ENCODE measurements at places on chromosomes 16 and 17.
A peak's percentile ranks its signal among the peaks of the same experiment; 100 is the strongest.

DNA sequence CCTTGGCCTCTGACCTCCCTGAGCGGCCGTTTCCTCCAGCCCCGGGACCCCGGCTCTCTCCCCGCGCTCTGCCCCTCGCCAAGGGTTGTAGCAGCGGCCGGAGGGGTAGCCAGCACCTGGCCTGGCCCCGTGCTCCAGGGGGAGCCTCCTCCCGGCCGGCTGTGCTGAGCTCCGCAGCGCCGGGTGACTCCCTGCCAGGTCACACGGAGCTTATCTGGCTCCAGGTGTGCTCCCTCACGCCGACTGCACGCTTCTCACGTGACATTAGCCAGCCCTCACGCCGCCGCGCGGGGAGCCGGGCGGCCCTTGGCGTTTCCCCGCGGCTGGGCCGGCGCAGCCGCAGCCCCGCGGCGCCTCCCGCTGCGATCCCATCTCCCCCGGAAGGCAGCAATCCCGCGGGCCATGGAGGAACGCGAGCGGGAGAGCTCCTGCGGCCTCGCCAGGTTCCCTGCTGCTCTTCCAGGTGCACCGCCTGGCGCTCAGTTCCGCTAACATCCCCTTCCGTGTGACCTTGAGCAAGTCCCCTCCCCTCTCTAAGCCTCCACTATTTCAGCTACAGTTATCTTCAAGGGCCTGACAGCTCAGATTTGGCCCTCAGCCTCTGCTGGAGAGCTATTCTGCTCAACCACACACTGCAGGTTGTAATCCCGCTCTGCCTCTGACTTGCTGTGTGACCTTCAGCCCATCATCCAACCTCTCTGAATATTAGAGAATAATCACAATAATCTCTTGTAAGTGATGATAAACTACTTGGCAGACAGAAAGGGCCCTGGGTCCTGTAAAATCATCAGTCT is 3.4 kb downstream of the MYO18A start:
- DNase-seq: peak; percentile 95

DNA sequence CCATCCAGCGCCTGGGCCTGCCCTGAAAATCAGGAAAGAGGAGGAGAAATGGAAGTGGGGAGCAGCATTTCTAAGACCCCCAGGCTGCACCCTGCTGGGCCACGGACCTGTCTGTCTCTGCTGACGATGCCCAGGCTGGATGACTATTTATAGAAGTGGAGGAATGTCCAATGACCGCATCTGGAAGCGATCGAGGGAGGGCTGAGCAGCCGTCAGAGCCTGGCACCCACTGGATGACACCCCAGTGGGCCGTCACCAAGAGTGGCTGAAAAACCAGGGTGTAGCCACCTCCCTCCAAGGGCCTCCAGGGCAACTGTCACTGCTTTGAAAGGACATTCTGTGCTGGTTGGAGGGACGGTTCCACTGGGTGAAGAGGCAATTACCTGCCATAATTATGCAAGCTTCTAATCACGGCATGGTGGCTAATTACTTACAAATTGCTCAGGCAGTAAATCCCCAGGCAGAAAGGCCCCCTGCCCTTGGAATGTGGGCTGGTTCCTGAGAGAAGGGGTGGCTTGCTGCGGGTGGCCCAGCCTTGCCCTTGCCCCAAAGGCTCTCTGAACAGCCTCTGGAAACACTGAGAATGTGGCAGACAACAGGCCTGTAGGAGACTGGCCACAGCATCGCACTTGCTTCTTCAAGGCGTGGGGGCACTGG is 332.1 kb downstream of the C16orf95 start:
- no peak for DNase-seq

DNA sequence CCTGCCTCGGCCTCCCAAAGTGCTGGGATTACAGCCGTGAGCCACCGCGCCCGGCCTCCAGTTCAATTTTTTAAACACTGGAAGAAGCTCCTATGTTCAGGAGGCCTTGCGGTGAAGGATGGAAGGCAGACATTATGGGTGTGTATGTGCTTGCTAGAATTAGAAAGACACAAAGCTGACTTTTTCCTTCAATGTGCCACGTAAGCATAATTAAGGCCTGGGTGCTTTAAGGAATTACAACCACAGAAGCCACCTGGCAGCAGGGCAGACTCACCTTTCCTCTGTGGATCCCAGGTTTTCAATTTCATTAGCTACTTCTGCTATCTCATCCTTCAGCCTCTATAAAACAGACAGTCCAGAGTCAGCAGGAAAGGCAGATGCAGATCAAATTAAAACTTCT is 74.2 kb downstream of the CYTH1 start:
- no peak for DNase-seq

DNA sequence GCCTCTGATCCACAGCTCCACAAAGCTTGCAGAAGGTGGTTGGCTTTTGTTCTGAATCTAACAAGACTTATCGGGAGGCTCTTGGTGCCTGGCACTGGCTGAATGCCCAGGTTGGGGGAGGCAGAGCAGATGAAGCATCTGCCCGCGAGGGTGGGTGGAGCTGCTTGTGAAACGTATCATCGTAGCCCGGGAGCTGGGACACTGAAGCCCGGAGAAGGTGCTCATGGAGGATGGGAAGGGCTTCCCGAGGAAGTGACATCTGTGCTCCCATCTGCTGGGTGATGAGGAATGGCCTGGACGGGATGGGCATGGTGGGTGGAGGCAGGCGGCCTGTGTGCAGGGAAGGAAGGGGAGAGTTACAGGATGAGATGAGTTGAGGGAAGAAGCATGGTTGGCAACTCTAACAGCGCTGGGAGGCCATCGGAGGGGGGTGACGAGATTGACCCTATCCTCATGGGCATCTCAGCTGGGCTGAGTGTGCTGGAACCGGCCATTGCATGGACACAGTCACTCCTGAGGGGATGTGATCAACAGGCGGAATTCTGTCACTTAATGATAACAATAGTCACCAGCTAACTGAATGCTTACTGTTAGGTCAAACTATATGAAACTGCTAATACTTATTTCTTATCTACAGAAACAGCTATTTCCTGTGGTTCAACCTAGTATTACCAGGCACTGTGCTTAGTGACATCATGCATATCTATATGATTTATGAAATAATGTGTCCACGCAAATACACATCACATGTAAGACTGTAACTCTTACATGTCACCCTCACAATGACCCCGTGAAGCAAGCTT is 102.7 kb downstream of the ABCC6 start:
- peak; percentile 31 for DNase-seq

- no peak for DNase-seq
Observed at GRCh38 chr16:84768061-84768807, 51.6 kb upstream of the CRISPLD2 start.

- no peak for DNase-seq
Observed at GRCh38 chr17:8455665-8456209, 20.1 kb downstream of the NDEL1 start.

DNA sequence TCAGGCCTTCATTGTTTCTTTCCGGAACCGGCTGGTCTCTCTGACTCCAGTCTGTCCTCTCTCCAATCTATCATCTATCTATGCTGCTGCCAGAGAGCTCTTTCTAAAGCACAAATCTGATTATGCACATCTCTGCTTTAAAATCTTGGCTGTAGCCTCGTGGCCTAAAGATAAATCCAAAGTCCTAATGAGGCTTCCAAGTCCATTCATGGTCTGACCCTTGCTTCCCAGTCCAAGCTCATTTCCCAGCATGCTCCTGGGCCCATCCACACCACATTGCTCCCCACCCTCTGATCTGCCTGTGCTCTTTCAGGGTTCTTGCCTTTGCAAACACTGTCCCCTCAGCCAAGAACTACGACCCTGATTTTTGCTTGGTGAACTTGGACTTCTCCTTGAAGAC is 21.5 kb upstream of the PHB1 start:
- no peak for DNase-seq

- no peak for DNase-seq
Observed at GRCh38 chr16:55036371-55036821, 105.7 kb downstream of the IRX5 start.

- DNase-seq: no peak
Observed at GRCh38 chr17:14061666-14062560, 7.4 kb upstream of the COX10 start.

DNA sequence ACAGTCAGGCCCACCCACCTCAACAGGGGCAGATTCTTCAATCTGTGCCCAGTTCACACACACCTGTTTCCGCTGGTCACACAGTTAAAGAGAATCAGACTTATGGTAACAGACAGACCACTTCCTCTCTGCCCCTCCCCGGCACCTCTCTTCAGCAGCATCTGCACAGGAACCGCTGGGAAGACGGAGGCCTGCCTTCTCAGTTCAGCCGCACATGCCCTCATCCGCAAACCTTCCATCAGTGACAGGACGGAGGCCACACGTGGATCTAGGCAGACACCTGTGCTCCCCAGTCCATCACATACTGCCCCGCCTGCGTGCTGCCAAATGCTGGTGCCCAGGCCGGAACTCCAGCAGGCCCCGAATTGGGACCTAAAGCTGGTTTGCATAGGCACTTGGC is 10.3 kb downstream of the PHB1 start:
- DNase-seq: no peak

- no peak for DNase-seq
Observed at GRCh38 chr16:59597269-59597668, 863.2 kb upstream of the GOT2 start.

- DNase-seq: no peak
Observed at GRCh38 chr16:2808181-2808580, 8.9 kb upstream of the PRSS21 start.

- no peak for DNase-seq
Observed at GRCh38 chr17:80860101-80860671, 131.5 kb upstream of the CHMP6 start.

DNA sequence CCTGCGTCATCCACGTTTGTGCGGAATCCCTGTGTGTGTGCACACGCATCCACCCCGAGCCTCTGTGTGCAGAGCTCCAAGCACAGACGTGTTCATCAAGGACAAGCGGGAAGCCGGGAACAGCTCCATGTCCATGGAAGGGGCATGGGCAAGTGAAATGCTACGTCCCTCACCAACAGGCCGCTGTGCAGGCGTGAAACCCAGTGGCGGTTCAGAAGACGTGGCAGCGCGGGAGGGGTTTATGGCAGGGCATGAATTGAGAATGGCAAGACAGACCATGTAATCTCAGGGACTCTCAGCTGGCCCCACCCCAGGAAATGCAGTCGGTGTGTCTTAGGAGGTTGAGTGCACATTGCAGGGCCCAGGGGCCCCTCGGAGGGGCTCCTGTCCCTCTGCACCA is 52.7 kb downstream of the TBC1D16 start:
- DNase-seq: peak; percentile 8

DNA sequence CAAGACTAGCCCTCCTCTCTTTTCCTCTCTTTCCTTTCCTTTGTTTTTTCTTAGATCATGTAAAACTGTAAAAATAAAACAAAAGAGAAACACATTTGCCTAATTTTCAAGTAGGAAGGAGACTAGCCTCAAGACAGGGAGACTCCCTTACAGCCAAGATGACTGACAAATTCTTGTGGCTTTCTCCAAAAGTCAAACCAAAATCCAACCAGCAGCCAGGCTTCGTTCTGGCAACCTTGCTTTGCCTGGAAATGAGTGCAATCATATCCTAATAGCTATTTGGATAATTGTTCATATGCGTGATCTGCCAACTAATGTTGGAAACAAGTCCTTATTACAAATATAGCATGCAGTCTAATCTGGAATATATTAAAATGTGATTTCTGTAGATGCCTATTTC is 868.9 kb upstream of the SOX9 start:
- DNase-seq: no peak

GRCh38 chr17:59141860-59142259 is 13.1 kb downstream of the SKA2 start:
- DNase-seq: no peak

GRCh38 chr16:56684926-56685590 is 2.8 kb downstream of the MT1X start:
- peak; percentile 77 for DNase-seq

DNA sequence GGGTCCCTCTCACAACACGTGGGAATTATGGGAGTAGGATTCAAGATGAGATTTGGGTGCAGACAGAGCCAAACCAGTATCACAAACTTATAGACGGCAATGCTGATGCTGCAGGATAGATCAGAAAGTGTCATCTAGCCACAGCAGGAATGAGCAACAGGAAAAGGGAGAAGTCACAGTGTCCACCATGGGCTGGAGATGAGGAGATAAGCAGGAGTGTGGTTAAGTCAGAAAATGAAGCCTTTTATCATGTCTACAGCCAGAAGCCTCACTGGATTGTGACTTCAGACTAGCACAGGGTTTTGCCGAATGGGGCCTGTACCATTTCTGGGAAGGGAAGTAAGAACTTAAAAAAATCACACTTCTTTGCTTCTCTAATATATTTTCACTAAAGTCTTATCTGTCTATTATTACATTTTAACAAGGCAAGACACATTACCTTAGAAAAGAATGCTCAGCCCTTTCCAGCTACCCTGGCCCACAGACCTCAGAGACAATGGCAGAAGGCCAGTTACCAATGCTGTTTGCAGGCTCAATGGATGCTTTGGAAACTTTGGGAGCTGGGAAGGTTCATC is 490.2 kb upstream of the SALL1 start:
- DNase-seq: no peak

DNA sequence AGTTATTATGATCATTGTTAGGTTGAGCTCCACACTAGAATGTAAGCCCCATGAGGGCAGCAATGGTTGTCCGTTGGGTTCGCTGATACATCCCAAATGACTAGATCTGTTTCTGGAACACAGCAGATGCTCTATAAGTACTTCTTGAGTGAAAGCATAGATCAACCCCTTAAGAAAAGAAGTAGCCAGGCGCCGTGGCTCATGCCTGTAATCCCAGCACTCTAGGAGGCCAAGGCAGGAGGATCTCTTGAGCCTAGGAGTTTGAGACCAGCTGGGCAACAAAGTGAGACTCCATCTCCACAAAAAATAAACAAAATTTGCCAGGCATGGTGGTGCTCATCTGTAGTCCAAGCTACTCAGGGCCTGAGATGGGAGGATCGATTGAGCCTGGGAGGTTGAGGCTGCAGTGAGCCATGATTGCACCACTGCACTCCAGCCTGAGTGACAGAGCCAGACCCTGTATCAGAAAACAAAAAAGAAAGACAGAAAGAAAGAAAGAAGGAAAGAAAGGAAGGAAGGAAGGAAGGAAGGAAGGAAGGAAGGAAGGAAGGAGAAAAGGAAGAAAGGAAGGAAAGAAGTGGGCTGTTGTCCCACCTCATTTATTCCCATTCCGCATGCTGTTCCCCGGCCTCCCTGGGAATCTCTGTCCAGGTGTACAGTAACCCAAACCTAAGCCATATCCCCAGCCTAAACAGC is 54.4 kb upstream of the RPL38 start:
- DNase-seq: no peak

GRCh38 chr16:74747-75334 is 2.4 kb upstream of the RHBDF1 start:
- no peak for DNase-seq

- no peak for DNase-seq
Observed at GRCh38 chr17:689556-690275, 24.9 kb downstream of the VPS53 start.

Measured in body of pancreas (tissue), 4 donors.